Osteocyte (in vitro differentiated cells): ENCODE measurements at places on chromosomes 4 and X. TPM values are rescaled to one million over a fixed set of nuclear protein-coding genes. Genes with fewer than 3 reads are reported as not detected.

DNA sequence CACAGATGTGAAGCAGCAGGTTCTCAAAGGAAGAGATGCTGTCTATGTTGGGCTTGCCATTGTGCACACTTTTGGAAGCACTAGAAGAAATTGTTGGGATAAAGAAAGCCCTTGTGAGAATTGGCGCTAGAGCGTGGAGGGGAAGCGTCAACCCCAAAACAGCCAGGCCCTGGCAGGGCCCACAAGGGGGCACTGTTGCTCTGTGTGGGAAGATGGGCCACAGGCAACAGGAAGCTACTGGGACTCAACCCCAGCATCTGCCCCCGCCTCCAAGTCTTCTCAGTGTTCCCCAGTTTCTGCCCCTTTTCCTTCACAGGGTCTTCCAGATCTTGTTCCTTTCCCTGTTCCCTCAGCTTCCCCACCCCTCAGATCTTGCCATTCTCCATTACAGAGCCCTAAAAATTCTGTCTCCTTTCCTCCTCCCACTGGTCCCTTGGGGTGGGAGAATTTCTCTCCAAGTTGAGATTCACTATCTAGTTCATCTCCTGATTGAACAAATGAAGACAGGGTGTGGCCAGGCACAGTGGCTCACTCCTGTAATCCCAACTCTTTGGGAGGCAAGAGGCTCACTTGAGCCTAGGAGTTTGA is 85.5 kb downstream of the STARD8 start:
- DNase-seq, result no peak
- no peak overlapping the region for H3K27ac ChIP-seq
- H3K4me1 ChIP-seq, result no peaks in the 10 kb centered on the region
- H3K36me3 ChIP-seq, result no peaks in the 10 kb centered on the region
- H3K27me3 ChIP-seq, result peaks cover 8% of the 10 kb centered on the region

The PAGE2B gene
- total RNA-seq, result not detected in 2 replicates

DNA sequence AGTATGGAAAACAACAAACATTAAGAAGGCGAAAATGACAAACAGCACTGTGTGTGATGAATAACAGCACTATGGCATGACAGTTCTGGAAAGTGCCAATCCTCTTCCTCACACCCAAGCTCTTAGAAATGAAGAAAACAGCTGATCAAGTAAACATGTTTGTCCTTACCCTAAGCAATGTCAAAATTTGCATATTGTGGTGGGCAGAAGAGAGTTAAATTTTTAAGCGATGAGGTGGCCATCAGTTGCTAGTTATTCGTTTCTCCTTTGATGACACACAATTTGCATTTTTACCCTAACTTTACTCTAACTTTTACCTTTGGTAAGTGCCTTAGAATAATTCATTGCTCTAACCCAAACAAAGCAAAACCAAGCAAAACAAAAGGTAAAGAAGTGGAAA is 8.8 kb downstream of the PROM1 start:
- no peaks in the 10 kb centered on the region for H3K4me1 ChIP-seq
- no peaks in the 10 kb centered on the region for H3K36me3 ChIP-seq
- peaks cover 77% of the 10 kb centered on the region for H3K27me3 ChIP-seq
- no peak overlapping the region for H3K4me3 ChIP-seq
- DNase-seq, result no peak

- no peak for DNase-seq
- no peak overlapping the region for H3K4me3 ChIP-seq
- no peaks in the 10 kb centered on the region for H3K27me3 ChIP-seq
- H3K4me1 ChIP-seq, result peaks cover 17% of the 10 kb centered on the region
- peaks cover 9% of the 10 kb centered on the region for H3K36me3 ChIP-seq
- H3K27ac ChIP-seq, result no peak overlapping the region
Measured at GRCh38 chr4:182600856-182601255, 316.3 kb downstream of the DCTD start.

The NAT8L gene
- 0.64 and 0.84 TPM in 2 replicates for total RNA-seq

DNA sequence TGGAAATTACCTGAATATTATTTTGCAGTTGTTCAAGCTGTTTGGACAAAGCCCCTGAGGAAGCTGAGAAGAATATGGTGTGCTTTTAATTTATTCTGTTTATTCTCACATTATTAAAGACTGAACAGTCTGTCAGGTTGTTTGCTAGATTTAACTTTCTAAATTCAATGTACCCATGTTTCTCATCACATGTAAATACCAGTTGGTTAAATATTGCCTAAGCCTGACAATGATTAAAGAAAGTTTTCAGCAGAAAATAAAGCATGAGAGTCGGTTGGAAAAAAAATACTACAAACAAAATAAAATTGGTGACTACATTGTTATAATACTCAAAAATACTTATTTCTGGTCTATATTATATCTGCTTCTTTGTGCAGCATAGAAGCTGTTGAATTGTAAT is 1974.7 kb downstream of the ARAP2 start:
- H3K27me3 ChIP-seq, result no peaks in the 10 kb centered on the region
- H3K27ac ChIP-seq, result no peak overlapping the region
- DNase-seq, result no peak
- H3K4me1 ChIP-seq, result peaks cover 5% of the 10 kb centered on the region
- H3K36me3 ChIP-seq, result peaks cover 3% of the 10 kb centered on the region
- H3K4me3 ChIP-seq, result no peak overlapping the region

- H3K4me3 ChIP-seq, result peak overlapping the region; percentile 82
- peak overlapping the region; percentile 82 for H3K27ac ChIP-seq
- H3K27me3 ChIP-seq, result no peaks in the 10 kb centered on the region
- no peaks in the 10 kb centered on the region for H3K36me3 ChIP-seq
- peaks cover 43% of the 10 kb centered on the region for H3K4me1 ChIP-seq
- DNase-seq, result no peak
Measured at GRCh38 chrX:10015723-10016518, 48.8 kb downstream of the CLDN34 start.

The SMR3B gene
- not detected in 2 replicates for total RNA-seq

DNA sequence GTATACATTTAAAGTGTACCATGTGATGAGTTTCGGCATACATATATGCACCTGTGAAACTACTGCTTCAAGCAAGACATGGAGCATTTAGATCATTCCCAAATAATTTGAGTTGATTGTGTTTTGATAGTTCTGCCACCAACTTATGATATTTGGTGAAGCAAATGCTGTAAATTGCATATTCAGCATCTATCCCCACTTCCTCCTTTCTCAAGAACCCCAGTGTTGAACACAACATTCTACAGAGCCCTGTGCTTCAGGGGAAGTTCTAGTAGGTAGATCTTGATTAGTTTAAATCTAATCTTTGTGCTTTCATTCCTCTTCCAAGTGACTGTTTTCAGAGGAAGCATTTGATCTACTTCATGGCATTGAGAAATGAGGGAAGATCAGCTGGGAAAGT is 5.4 kb upstream of the SHROOM3 start:
- H3K27me3 ChIP-seq, result peaks cover 8% of the 10 kb centered on the region
- H3K4me1 ChIP-seq, result peaks cover 4% of the 10 kb centered on the region
- H3K27ac ChIP-seq, result no peak overlapping the region

The STOX2 gene
- 0.19 and 0.68 TPM in 2 replicates for total RNA-seq

The ADAM29 gene
- not detected in 2 replicates for total RNA-seq

DNA sequence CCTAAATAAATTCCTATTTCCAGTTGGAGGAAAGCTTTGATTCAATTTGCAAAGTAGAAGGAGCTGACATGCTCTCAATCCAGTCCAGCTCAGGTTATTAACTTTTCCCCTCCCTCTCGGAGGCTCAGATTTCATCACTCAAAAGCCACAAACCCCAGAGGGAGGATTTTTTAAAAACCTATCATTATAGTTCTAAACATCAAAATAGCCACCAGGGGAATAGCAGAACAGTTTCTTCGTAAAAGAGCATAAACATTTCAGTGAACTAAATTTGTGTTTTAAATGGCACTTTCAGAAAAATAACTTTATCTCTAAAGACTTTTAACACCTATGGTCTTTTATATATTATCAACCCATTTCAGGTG is 8.8 kb downstream of the GPRIN3 start:
- H3K4me1 ChIP-seq, result peaks cover 3% of the 10 kb centered on the region
- no peak overlapping the region for H3K27ac ChIP-seq
- peaks cover 28% of the 10 kb centered on the region for H3K27me3 ChIP-seq
- no peak overlapping the region for H3K4me3 ChIP-seq

GRCh38 chrX:43656005-43656494 is at the start of gene MAOA:
TSS of gene MAOA (plus strand) at chrX:43656299. CDS start at chrX:43656342, 43 bp downstream.
- H3K36me3 ChIP-seq, result no peaks in the 10 kb centered on the region
- H3K27ac ChIP-seq, result peak within 1 kb of the TSS; percentile 100
- peaks cover 4% of the 10 kb centered on the region for H3K4me1 ChIP-seq
- no peaks in the 10 kb centered on the region for H3K27me3 ChIP-seq
- peak within 1 kb of the TSS; percentile 88 for H3K4me3 ChIP-seq

DNA sequence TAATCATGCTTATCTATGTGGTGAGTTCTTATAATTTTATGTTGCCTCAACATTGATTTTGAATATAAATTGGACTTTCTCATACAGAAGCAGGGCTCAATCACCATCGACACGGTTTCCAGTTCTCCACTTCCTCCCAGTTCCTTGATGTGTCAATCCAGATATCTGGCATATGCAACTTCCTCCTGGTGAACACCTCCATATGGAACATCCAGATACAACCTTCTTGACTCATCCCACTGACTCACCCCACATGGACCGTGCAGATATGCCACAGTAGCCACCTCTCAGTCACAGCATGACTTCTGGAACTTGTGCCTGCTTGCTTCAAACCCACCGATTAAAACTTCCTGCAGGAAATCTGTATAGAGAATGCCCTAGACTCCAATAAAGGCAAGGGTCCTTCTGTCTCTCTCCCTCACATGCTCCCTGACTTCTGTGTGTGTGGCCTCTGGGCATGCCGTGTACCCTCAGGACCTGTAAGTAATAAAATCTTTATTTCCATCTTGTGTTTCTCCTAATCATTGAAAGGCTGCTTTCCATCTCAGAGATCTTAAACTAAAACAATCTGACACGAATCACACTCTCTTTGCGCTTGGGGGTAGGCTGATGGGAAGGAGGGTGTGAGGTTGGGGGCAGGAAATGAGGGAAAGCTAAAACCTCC is 67.0 kb downstream of the HTRA3 start:
- no peak for DNase-seq
- peaks cover 34% of the 10 kb centered on the region for H3K27me3 ChIP-seq
- no peaks in the 10 kb centered on the region for H3K4me1 ChIP-seq
- no peak overlapping the region for H3K4me3 ChIP-seq
- H3K36me3 ChIP-seq, result peaks cover 2% of the 10 kb centered on the region

DNA sequence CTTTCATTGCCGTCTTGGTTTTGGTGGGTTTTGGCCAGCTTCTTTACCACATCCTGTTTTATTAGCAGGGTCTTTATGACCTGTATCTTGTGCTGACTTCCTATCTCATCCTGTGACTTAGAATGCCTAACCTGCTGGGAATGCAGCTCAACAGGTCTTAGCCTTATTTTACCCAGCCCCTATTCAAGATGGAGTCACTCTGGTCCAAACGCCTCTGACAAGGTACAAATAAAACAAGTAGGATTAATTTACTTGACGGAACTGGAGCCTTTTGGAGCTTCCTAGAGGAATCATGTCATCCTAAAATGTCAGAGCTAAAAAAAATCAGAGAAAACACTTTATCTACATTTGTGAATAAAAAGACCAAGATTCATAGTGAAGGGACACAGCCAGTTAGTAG is 66.2 kb upstream of the ATXN3L start:
- DNase-seq, result no peak
- H3K27ac ChIP-seq, result no peak overlapping the region
- H3K27me3 ChIP-seq, result no peaks in the 10 kb centered on the region
- H3K36me3 ChIP-seq, result no peaks in the 10 kb centered on the region

The SERPINA7 gene
- not detected in 2 replicates for total RNA-seq

The SSX4 gene
- not detected in 2 replicates for total RNA-seq

GRCh38 chr4:129905256-129905655 is 809.3 kb downstream of the C4orf33 start:
- peaks cover 7% of the 10 kb centered on the region for H3K27me3 ChIP-seq
- no peak overlapping the region for H3K4me3 ChIP-seq
- no peak overlapping the region for H3K27ac ChIP-seq
- DNase-seq, result no peak
- no peaks in the 10 kb centered on the region for H3K36me3 ChIP-seq

DNA sequence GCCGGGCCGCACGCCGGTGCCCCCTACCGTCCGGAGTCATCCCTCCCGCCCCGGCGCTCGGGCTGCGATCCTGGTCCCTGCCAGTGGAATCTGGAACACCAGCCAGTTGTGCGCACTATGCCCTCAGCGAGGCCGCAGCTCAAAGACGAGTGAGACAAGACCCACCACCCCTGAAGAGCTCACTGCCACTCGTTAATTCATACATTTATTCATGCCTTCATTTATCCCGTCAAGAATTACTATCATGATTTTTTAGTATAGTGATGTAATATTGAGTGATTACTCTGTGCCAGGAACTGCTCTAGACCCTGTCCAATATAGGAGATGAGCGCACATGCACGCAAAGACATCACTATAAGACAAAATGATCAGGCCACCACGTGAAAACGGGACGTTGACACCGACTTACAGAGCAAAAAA is 247 bp upstream of the PPA2 start:
- peak overlapping the region; percentile 99 for H3K27ac ChIP-seq
- peaks cover 23% of the 10 kb centered on the region for H3K4me1 ChIP-seq
- peaks cover 18% of the 10 kb centered on the region for H3K27me3 ChIP-seq
- peak overlapping the region; percentile 98 for H3K4me3 ChIP-seq
- peak; percentile 95 for DNase-seq
- no peaks in the 10 kb centered on the region for H3K36me3 ChIP-seq

GRCh38 chrX:30582664-30583063 is 5.1 kb upstream of the TASL start:
- no peak overlapping the region for H3K4me3 ChIP-seq
- no peaks in the 10 kb centered on the region for H3K36me3 ChIP-seq
- DNase-seq, result no peak
- no peak overlapping the region for H3K27ac ChIP-seq

DNA sequence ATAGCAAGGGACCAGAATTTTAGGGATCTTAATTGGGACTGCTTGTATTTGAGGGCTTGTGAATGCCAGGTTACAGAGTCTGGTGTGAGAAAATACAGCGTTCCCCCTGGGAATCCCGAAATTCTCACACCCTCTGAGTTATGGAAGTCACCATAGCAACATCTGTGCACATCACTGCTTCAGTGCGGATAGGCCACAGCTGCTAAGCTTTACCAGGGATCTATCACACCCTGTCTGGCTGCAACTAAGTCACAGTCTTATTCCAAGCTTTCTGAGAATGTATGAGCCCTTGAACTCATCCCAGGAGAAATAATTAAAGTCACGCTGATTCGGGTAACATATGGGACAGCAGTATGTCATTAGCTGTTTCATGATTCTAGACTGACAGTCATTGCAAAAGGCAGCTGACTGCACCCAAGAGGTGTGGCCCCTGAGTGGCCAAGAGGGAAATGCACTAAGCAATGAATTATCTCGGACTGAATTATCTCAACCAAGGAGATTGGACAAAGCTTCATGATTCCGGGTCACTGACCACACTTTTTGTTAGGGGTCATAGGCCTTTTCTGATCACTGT is 46.7 kb upstream of the BTC start:
- peaks cover 9% of the 10 kb centered on the region for H3K27me3 ChIP-seq
- DNase-seq, result no peak
- no peak overlapping the region for H3K27ac ChIP-seq
- H3K36me3 ChIP-seq, result no peaks in the 10 kb centered on the region

GRCh38 chrX:53082773-53083616 is 828 bp downstream of the TSPYL2 start:
- peaks cover 17% of the 10 kb centered on the region for H3K4me1 ChIP-seq
- DNase-seq, result no peak

- no peak for DNase-seq
- H3K4me1 ChIP-seq, result no peaks in the 10 kb centered on the region
- no peaks in the 10 kb centered on the region for H3K36me3 ChIP-seq
Measured at GRCh38 chrX:42175843-42176242, 252.5 kb upstream of the CASK start.
